Hippocampal formation (tissue), 2 donors: ENCODE measurements at places on chromosomes 7 and 10.

DNA sequence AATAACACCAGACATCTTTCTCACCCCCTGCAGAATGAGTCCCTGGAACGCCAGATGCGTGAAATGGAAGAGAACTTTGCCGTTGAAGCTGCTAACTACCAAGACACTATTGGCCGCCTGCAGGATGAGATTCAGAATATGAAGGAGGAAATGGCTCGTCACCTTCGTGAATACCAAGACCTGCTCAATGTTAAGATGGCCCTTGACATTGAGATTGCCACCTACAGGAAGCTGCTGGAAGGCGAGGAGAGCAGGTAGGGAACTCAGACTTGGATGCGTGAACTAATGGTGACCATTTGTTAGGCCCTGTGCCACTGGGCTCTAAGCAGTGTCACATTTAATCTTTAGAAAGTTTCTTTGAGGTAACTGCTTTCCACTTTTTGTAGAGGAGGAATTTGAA lies 7.1 kb downstream of the VIM start:
- DNase-seq, result no peak

- no peak for DNase-seq
Measured at GRCh38 chr10:94046098-94046497, 52.4 kb downstream of the PLCE1 start.

GRCh38 chr7:18721429-18721828 lies 225.9 kb downstream of the HDAC9 start:
- no peak for DNase-seq

DNA sequence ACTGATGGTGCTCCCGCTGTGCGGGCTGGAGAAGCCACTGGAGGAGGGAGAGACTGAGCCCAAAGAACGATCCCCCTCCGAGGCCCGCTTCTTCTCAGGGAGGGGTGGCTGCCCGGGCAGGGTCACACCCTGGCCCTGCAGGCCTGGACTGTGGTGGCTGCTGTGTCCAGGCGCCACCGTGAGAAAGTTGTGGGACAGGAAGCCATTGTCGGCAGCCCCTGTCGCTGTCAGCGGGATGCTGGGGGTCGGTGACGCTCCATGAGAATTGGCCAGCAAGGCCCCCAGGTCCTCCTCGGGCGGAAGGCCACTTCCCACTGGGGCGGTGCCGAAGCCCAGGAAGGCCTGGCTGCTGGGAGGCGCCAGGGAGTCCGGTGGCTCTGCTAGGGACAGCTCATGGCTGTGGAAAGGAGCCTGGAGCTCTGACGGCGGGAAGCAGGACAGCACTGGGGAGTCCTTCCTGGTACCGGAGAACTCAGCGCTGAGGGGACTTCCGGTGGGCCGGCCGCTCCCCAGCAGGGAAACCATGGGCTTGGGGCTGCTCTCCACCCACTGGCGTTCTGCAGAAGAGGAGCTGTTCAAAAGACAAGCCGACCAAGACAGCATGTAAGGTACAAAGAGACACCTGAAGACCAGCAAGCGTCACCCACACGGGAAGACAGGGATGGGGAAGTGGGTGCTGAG lies 278.8 kb downstream of the TNS3 start:
- DNase-seq, result no peak

DNA sequence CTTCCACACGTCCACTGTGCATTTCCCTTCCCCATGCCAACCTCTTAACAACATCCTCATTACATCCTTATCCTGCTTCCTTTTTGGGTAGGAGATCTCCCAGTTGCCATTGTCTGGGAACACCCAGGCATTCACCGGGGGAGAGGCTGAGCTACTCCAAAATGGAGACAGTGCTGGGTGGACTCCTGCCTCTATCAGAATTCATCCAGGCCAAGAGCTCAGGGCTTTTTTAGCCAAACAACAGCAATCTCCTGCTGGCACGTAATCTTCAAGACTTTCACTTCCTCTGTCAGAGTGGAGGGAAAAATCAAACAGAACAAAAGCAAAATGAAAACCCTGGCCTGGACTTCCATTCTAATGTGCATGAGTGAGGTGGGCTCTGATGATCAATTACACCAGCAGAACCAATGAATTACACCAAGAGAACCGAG lies 245.0 kb downstream of the PRPF18 start:
- no peak for DNase-seq

- no peak for DNase-seq
Measured at GRCh38 chr10:28282336-28282735, 20.5 kb downstream of the MPP7 start.

DNA sequence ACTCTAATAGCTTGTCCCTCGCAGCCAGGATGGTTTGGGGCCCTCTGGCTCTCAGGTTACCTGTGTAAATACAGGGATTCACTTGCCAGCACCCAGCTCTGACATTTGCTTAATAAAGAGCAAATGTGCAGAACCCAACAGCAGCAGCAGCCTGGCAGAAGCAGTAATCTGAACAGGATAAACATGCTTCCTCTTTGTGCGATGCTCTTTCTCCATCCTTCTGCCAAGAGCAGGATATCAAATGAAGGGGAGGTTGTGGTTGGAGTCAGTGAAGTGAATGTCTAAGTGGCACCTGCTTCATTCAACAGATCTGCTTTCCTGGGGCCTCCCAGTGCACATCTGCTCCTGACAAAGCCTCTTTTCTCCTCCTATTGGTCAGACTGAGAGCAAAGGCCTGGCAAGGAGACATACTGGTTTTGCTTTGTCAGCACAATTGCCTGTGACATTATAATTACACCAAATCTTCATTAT lies 130.3 kb downstream of the NRF1 start:
- no peak for DNase-seq

DNA sequence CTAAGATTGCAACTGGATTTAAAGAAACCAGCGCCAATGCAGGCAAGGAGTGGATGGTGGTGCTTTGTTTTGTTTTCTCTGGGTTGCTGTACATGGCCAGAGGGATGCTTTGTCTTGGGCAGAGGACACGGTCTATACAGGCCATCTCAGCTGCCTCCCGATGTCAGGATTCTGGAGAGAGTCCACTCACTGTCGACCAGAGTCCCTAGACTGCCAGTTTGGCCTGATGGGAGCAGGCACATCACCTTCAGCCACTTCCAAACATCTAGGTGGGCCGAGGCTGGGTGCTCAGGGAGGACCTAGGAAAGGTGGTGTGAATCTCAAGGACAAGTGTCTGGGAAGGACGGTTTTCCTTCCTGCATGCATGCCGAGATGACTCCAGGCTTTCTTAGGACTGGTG lies 152.1 kb downstream of the BUB3 start:
- DNase-seq, result no peak
